ENCODE measurements at places on chromosomes 4 and X.

DNA sequence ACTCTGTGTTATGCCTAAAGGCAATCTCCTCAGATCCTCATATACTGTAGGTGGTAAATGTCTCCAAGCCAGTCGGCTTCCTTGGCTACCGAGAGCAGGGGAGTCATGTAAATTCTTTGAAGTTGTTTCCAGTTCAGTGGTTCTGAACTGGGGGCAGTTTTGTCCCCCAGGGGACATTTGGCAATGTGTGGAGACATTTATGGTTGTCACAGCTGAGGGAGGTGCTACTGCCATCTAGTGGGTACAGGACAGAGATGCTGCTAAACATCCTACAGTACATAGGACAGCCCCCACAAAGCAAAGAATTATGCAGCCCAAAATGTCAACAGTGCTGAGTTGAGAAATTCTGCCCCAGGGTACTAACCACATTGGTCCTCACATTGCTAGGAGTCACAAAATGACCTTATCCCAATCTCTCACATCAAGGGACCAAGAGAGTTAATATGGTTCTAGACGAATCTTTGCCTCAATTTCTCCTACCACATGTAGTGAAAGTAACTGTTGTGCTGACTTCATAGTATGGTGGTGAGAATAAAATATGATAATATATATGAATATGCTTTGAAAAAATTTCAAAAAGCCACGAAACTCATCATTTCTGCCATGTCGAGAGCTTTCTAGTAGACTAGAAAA lies 104.4 kb upstream of the ARHGAP24 start:
- DNase-seq, result peak; percentile 42

- DNase-seq, result no peak
These were observed 13.3 kb downstream of the ACOX3 start for GRCh38 chr4:8427262-8427661.

DNA sequence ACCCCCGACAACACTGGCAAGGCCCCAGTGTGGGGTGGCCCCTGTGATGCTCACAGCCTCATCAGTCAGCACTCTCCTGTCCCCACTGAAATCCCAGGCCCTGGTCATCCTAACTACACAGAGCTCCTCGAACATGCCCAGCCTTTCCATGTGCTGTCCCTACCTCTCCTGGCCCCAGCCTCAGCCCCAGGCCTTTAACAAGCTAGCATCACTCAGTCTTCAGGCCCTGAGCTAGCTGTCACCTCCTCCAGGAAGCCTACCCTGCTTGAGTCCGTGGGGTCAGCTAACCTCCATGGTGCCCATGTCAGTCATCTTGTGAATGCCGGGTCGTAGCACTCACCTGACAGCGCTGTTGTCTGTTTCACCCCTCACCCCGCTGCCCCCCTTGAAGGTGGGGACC lies 25.6 kb upstream of the C4orf50 start:
- peak; percentile 20 for DNase-seq

DNA sequence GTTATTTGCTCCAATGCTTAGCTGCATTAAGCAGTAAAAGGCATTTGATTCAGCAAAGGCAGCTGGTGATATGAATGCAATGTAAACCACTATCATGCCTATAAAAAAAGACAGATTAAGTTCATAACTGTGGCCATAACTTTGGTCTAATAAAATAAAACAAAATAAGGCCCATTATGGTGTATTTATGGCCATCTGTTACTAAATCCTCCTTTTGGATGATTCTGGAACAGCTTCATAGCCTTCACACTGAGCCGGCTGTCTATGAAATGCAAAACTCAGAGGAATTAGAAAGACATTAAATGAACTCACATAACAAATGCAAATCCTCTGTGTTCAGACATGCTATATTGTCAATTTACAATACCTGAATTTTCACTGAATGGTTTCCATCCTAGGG lies 223.7 kb upstream of the FAT4 start:
- no peak for DNase-seq

GRCh38 chr4:39719804-39720580 lies 22.1 kb downstream of the UBE2K start:
- no peak for DNase-seq

DNA sequence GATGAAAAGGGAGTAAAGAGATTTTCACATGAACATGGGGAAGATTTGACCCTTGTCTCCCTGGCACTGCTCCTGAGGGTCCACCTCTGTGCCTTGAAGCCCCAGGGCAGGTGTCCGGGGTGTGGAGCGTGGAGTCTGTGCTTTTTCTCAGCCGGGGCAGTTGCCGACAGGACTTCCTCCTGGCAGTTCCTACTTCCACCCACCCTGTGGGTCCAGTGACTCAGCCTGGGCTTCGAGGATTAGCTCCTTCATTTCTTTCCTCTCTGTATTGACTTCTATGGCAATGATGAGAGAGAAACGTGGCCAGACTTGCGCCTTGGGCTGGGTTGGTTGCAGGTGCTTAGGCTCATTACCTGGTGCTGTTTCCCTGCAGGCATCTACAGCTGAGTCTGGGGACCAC lies 35.9 kb upstream of the CLCN4 start:
- DNase-seq, result peak; percentile 67

GRCh38 chr4:14254252-14254651 lies 626.7 kb upstream of the BOD1L1 start:
- DNase-seq, result peak; percentile 56

- no peak for DNase-seq
These were observed 41.6 kb upstream of the STIM2 start for GRCh38 chr4:26819026-26819425.

- no peak for DNase-seq
These were observed 207.4 kb downstream of the ADAM29 start for GRCh38 chr4:175125410-175126068.

DNA sequence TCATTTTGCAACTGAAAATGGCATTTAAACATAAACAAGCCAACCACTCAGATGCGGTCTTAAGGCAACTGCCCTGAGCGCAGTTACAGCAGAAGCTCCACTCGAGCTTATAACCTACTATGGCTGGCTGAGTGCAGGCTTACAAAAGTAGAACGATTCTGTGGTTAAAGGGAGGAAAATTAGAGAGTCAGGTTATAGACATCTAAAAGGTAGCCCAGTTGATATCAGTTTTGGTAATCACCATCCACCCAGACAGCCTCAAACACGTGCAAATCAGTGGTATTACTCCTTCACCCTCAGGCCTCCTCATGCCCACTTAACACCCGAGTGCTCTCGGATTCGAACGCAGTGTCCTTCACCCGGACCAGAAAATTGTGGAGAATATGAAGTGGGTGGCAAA lies 3.1 kb downstream of the LEF1 start:
- DNase-seq, result no peak

DNA sequence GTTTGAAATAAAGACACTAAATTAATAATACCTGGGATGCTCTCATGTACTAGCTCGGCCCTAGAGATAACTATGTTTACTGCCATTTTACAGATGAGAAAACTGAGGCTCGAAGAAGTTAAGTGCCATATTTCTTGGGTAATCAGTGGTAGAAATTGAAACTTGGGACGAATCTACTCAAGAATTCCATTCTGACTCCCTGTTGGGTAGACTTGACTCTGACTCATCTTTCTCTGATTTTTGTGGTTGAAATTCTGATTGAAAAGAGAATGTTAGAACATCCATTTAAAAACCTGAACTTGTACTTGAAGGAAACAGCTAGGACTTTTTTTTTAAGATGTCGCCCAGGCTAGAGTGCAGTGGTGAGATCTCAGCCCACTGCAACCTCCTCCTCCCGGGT lies 50.1 kb upstream of the NSUN7 start:
- DNase-seq, result no peak

- DNase-seq, result no peak
These were observed 30.5 kb upstream of the PRKX start for GRCh38 chrX:3743801-3744439.

Data from aorta (tissue), 5 donors.